ENCODE measurements at places on chromosomes 4 and X.

GRCh38 chr4:40713798-40714197 lies 36.0 kb upstream of the NSUN7 start:
- DNase-seq: no peak

- DNase-seq: no peak
These were observed 753.3 kb downstream of the ADGRL3 start for GRCh38 chr4:61953386-61953785.

DNA sequence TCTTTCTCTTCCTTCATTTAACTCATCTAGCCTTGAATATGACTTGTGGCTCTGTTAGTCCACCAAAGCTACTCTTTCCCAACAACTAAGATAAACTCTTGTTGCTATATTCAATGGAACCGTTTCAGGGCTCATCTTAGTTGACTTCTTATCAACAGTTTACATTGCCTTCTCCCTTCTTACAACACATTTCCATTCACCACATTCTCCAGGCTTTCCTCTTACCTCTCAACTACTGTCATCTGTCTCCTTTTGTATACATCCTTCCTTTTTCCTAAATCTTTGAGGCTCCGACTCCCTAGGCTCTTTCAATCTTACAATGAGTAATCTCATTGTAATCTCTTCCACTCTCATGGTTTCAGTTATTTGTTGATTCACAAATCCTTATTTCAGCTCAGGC lies 58.5 kb downstream of the NCAPG start:
- no peak for DNase-seq

- no peak for DNase-seq
These were observed 62.8 kb downstream of the FGF16 start for GRCh38 chrX:77510007-77510406.

DNA sequence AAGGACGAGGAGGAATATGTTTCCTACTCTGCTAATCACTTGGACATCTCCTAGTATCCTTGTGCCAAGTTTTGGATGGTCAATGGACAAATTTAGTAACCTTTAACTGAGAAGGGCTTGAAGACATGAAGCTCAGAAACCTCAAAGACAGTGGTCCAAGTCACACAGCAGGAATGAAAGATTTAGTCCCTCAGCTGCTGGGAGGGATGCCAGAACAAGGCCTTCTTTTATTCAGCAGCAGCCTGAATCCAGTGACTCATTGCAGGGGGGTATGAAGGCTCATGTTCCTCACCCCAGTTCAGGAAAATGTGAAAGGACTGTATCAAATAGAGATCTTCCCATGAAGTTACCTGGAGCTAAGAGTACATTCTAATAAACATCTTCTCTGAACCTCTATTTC lies 214.9 kb upstream of the UGT8 start:
- no peak for DNase-seq

- peak; percentile 22 for DNase-seq
These were observed 1620.9 kb downstream of the STIM2 start for GRCh38 chr4:28481565-28481964.

GRCh38 chrX:45352611-45353010 lies 151.9 kb upstream of the DIPK2B start:
- no peak for DNase-seq

DNA sequence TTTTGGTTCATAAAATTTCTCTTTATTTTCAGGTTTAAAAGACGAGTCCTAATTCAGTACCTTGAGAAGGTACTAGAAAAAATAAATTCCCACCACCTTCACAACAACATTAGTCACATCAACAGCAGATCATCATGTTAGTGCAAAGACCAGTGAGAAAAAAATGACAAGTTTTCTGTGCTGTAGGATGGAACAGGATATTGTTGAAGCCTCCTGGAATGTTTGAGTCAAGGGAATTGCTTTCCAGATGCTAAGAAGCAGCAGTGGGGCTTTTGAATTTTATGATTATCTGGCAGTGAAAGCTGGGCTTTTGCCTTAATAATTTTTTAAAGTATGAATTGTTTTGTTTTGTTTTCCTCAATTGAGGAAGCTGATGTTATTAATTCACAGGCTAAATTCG lies 61.0 kb downstream of the INTS6L start:
- DNase-seq: no peak

DNA sequence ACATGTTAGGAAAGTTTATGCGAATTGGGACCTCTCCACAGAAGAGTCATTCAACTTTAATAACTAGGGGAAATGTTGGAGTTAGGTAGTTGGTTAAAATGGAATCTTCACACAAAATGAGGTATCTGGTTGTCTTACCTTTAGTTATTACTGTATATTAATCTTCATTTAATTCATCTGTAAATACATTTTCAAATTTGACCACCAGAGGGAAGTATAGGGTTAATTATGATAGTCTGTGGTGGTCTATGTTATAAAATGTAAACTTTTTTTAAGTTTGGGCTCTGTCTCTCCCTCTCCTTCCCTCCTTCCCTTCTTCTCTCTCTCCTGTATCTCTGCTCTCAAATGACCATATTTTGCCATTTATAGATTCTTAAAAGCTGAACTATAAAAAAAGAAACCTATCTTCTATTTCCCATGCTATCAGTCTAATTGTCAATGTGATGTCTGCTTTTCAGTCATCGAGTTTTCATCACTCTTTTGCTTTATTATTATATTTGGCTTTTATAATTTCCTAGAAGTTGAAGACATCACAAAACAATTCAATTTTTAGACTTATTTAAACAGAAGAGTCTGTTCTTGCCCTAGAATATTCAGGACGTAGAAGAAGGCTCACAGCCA lies 49.8 kb downstream of the TMEM144 start:
- no peak for DNase-seq

- peak; percentile 76 for DNase-seq
These were observed 105.6 kb downstream of the APOOL start for GRCh38 chrX:85109235-85109634.

GRCh38 chr4:57945298-57945697 lies 835.1 kb upstream of the IGFBP7 start:
- DNase-seq: no peak

GRCh38 chr4:94516067-94516466 lies 64.3 kb downstream of the PDLIM5 start:
- DNase-seq: no peak

GRCh38 chr4:57103051-57103450 lies 7.1 kb downstream of the IGFBP7 start:
- peak; percentile 58 for DNase-seq

GRCh38 chr4:169231647-169232262 lies 39.0 kb downstream of the SH3RF1 start:
- no peak for DNase-seq

DNA sequence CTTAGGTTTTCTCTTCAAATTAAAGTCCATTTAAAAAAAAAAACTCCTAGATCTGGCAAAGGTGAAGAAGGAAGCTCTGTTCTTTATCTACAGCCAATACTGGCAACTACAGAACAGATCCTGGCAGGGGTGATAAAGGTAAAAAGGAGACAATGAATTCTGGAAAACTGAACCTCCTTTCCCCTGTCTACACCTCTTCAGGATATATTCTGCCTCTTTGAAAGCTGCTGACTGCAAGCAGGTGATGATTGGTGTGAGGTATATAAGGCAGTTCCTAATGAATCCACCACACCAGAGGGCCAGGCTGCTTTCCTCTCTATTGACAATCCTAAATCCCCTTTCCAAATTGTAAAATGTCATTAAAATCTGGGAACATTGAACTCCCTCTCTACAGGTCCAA lies 370.1 kb downstream of the PPP3CA start:
- DNase-seq: no peak

GRCh38 chrX:98207947-98208346 lies 1324.2 kb downstream of the RPA4 start:
- DNase-seq: no peak

- no peak for DNase-seq
These were observed 33.7 kb downstream of the DHRSX start for GRCh38 chrX:2466876-2467656.

DNA sequence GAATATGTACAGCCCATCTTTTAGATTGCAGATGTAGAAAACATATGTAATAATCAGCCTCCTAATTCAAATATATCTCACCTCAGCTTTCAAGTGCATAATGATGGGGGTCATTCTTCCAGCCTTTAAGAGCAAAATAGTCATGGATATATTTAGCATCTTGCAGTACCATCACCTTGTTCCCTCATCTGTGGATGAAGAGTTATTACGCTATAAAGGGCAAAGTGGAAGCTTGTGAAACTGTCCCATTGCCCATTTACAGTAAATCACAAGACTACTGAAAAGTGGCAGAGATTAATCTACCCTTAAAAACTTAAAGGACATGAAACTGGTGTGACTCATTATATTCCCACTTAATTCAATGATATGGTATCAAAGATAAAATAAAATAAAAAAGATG lies 979.7 kb upstream of the HS3ST1 start:
- DNase-seq: no peak

DNA sequence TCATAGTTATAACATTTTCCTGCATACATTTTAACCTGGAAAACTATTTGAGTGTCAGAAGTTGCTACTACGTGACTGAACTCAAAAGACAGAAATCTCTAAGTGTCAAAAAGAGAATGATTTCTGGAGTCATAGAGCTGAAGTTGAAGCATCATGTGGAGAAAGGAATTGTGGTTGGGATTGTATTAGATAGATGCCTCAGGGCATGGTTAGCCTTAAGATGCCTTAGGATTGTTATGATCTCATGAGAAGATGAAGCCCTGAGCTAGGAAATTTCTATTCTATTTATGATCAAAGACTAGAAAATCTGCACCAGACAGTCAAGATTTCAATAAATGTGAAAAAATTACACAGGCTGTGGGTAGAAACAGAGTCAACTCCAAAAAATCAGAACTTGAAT lies 20.2 kb downstream of the EPGN start:
- no peak for DNase-seq

DNA sequence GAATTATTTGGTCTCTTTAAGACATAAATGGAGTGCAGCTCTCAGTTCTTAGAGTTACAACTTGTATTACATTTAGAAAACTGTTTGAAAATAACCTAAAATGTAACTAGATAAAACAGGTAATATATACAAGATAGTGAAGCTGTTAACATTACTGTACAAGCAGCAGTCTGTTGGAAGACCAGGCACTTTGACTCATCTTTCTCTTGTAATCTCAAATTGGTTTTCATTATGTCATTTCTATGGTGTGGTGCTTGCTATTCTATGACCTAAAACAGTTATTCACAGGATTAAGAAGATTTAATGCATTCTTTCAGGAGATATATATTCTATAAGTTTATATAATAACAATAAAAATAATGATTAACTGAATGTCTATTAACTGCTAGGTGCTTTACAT lies 282.5 kb upstream of the PITX2 start:
- DNase-seq: no peak

- no peak for DNase-seq
These were observed 1777.5 kb upstream of the PCDH7 start for GRCh38 chr4:28942631-28943030.

DNA sequence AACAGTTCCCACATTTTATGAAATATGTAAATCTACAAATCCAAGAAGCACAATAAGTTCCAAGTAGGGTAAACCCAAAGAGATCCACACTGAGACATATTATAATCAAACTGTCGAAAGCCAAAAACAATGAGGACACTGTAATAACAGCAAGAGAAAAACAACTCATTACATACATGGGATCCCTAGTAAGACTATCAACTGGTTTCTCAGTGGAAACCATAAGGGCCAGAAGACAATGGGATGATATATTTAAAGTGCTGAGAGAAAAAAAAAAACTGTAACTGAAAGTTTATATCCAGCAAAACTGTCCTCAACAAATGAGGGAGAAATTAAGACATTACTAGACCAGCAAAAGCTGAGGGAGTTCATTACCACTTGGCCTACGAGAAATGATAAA lies 34.7 kb downstream of the GLRA2 start:
- no peak for DNase-seq

GRCh38 chr4:177483760-177484159 lies 41.5 kb upstream of the AGA start:
- DNase-seq: no peak

GRCh38 chrX:58044130-58044529 lies 133.9 kb upstream of the ZXDA start:
- no peak for DNase-seq

DNA sequence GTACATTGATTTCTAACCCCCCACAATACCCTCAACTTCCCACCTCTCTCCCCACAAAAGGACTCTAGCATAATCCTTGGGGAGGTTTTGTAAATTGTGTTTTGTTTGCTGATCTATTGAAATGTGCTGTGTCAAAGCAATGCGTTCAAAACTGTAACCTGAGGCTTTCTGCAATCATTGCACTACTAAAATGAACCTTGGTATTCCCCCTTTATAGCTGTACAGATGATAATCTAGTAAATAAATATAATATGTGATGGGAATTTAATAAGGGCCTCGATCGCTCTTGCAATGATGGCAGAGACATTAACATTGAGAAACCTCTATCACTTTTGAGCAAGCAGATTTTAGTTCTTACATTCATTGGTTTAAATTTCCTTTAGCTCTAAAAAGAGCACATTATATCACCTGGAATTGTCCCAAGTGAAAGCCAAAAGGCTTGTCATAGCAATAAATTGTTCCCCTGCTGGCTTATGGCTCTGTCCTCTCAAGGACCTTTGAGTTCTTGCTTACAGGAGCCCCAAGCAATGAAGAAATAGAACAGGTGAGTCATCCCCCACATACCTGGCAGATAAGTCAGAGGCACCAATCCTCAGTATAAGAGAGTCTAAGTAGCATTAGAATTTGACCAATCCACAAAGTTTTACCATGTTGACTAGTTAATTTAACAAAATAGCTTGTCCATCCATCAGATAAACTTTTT lies 18.4 kb upstream of the ACE2 start:
- no peak for DNase-seq

- DNase-seq: no peak
These were observed 295.4 kb upstream of the KLF3 start for GRCh38 chr4:38368613-38369012.

DNA sequence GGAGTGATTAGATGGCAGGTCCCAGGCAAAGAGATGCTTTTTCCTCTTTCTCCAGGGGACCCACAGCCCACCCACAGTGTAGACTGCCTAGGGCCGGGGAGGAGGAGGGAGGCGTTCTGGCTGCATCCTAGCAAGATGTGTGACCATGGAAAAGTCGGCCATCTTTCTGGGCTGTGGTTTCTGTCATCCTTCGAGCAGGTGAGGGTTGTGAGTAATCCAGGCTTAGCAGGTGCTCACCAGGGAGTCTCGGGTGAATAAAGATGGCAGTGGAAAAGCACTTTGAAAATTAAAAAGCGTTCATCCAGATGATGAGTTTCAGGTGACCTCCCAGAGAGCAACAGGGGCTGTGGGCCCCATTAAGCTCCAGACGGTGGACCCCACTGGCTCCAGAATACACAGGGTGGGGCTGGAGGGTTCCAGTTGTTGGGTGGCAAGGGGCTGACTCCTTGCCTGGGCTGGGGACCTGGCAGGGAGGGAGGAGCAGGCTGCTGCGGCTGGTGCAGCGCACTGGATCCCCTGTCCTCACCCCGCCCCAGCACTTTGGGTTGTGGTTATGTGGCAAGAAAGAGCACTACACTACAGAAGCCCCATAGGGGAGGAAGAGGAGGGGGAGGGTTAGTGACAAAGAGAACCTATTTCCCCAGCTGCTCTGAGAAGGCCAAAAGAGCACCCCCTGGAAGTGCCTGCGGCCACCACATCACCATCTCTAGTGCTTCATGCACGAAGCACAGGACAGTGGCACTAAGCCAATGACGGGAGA lies 23.7 kb downstream of the ELF4 start:
- DNase-seq: peak; percentile 23

- DNase-seq: no peak
These were observed 108.4 kb upstream of the DIPK2B start for GRCh38 chrX:45309096-45309495.

- no peak for DNase-seq
These were observed 177.7 kb upstream of the FSTL5 start for GRCh38 chr4:162341533-162341932.

GRCh38 chrX:2584251-2585157 lies 83.7 kb upstream of the DHRSX start:
- no peak for DNase-seq

All from ELF-1 (cell line).